ENCODE measurements at places on chromosomes 5 and 9.

DNA sequence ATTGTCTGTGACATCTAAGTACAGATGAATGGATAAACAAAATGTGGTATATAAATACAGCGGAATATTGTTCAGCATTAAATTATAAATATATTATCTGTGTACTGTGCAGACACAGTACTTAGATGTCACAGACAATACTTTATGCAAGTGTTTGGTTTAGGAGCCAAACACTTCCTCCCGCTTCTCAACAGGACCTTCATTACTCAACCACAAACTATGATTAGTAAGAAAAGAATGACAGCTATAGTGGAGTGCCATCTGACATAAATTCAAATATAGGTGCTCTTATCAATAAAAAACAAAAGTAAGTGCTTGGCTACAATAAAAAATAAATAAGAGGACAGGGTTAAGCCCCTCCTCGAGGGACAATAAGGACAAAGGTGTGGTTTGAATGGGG, 38.9 kb upstream of the STX17 start:
- peak; percentile 17 for DNase-seq

DNA sequence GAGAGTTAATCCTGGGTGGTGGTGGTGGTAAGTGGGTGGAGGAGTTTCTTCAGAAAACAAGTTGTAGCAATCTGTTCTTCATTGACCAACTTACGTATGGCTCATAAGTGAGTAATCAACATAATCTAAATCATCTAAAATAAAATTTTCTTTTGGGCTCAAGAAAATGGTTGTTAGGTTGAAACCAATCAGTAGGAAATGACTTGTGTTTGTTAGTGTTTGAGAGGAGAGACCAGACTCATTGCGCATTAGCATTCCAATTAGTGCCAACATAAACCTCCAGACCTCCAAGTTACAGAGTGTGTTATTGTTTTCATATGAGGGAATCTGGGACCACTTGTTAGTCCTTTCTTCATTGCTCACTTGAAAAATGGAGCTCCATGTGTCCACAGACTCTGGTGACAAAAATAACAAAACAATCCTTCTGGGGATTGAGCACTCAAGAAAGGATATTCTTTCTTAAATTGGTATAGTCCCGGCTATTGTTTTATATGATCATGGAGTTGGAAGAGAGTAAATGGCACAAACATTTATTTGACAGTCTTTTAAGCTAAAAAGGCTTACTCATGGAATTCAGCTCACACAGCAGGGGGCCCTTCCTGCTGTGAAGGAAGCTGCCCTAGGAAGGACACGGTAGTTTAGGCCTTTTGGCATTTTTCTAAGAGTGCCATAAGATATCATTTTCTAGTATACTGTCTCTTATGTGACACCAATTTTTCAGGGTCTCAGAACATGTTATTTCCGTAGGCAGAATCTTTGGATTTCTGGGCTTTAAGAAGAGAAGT, 441.1 kb downstream of the EBF1 start:
- DNase-seq = no peak

GRCh38 chr5:113433071-113433470, 1.7 kb downstream of the TSSK1B start:
- no peak for DNase-seq

DNA sequence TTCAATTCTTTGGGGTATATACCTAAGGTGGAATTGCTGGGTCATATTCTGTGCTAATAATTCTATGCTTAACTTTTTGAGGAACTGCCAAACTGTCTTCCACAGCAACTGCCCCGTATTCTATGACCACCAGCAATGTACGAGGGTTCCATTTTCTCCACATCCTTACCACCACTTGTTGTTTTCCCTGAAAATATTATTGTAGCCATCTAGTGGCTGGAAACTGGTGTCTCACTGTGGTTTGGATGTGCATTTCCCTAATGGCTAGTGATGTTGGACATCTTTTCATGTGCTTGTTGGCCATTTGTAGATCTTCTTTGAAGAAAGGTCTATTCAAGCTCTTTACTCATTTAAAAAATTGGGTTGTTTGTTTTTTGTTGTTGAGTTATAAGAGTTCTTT, 30.7 kb downstream of the MSX2 start:
- DNase-seq = no peak

DNA sequence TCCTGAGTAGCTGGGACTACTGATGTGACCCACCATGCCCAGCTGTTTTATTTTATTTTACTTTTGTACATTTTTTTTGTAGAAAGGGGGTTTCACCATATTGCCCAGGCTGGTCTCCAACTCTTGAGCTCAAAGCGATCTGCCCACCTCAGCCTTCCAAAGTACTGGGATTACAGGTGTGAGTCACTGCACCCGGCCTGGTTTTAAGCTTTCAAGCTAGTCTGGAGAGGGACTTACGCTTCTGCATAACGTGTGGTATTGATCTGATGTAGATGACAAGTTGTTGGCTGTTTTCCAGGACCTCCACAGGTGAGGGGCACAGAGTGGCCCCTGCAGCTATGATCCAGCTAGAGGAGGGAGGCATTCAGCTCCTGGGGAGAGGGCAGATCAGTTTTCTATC, 6.8 kb upstream of the CCL21 start:
- DNase-seq = no peak

GRCh38 chr5:16935231-16936149, 598 bp downstream of the MYO10 start:
- peak; percentile 35 for DNase-seq

- DNase-seq = no peak
These were observed 506.6 kb downstream of the BNC2 start for GRCh38 chr9:16363916-16364315.

DNA sequence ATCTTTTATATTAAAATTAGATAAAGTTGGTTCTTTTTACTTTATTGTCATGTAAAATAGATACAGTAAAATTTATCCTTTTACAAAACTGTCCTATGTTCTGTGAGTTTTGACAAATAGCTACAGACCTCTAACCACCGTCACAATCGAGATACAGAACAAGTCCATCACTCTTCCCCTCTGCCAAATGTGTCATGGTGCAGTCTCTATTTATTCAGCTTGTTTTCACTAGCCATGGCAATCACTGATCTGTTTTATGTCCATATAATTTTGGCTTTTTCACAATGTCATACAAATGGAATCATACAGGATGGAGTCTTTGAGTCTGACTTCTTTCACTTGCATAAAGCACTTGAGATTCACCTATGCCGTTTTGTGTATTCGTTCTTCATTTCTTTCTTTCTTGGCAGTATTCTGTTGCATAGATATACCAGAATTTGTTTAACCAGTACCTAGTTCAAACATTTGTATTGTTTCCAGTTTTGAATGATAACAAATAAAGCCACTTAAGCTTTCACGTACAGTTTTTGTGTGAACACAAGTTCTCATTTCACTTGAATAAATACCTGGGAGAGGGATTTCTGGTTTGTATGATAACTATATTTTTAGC, 273.2 kb upstream of the MPDZ start:
- DNase-seq = no peak

DNA sequence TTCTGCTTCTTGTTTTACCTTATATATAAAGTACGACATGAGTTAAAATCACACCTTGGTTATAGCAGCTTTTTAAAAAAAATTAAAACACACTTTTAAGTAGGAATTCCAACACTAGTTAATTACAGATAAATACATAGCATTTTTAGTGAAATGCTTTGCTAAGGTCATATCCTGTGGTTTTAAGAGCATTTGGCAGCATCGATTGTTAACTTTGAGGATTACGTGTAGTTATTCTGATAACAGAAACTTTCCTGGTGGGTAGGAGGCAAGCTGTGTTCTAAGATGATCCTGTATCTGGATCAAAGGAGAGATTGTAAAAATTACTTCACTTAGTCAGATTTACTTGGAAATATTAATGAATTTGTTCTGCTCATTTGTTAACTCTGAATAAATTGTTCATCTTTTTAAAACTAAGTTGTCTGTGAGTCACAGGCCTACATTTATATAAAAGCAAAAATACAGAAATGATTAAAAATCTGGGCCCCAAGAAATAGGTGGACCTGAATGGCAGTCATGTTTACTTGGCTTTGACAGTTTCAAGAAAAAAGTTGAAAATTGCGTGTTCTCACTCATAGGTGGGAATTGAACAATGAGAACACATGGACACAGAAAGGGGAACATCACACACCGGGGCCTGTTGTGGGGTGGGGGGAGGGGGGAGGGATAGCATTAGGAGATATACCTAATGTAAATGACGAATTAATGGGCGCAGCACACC, 58.3 kb downstream of the TRIO start:
- peak; percentile 69 for DNase-seq

GRCh38 chr5:181028032-181028819, 11.8 kb upstream of the BTNL9 start:
- DNase-seq = no peak

GRCh38 chr9:110891760-110892159, 146.5 kb downstream of the LPAR1 start:
- peak; percentile 63 for DNase-seq

DNA sequence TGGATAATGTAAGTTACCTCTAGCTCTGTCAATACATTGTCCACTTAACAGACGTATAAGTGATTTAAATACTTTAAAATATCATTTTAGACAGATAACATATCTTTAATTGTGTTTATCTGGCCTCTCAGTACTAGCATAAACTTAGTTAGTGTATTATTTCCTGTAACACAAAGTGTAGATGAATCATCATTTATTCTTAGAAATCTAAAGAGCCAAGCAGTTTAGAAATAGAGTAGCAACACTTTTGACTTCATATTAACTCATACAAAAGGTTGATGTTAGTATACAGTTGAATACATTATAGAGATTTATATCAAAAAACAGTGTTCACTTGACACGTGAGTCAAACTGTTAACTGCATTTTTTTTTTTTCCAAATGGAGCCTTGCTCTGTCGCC, 18.0 kb downstream of the NCBP1 start:
- peak; percentile 21 for DNase-seq

DNA sequence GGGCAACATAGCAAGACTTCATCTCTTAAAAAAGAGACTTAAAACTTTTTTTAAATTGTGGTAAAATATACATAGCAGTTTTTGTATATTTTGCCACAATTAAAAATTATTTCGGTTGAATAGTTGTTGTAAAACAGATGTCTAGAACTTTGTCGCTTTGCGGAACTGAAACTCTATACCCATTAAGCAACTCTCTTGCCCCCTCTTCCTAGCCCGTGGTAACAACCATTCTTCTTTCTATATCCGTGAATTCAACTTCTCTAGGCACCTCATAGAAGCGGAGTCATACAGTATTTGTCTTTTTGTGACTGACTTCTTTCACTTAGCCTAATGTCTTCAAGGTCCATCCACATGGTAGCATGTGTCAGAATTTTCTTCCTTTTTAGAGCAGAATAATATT, 43.3 kb downstream of the SPARC start:
- no peak for DNase-seq

GRCh38 chr9:38061326-38061977, 7.6 kb downstream of the SHB start:
- no peak for DNase-seq

- DNase-seq = no peak
These were observed 9.5 kb upstream of the BARX1 start for GRCh38 chr9:93964685-93965084.

- DNase-seq = no peak
These were observed 8.5 kb downstream of the LCN9 start for GRCh38 chr9:135671591-135672041.

GRCh38 chr9:119792242-119792641, 423.0 kb upstream of the BRINP1 start:
- DNase-seq = no peak

DNA sequence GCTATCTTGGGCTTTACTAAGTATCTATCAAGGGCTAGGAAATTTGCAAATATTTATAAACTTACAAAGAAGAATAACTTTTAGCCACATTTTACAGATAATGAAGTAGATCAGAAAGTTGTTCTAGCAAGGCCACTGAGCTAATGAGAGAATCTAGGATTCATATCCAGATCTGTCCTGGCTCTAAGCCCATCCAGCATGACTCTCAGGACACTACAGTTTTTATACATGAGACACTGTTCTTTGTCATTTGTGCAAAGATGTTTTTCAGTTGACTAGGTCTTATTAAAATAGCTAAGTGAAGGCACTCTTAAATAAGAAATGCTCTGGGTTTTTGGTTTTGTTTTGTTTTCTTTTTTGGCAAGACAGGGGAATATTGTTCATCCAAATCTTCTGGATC, 273.1 kb downstream of the GABRB2 start:
- DNase-seq = no peak

GRCh38 chr9:93086447-93087224, 9.4 kb upstream of the CARD19 start:
- no peak for DNase-seq

GRCh38 chr9:137269231-137269772, 8.2 kb upstream of the TOR4A start:
- DNase-seq = peak; percentile 27

GRCh38 chr5:97365918-97366317, 182.9 kb upstream of the RIOK2 start:
- no peak for DNase-seq

GRCh38 chr5:159252195-159252594, 10.9 kb upstream of the UBLCP1 start:
- no peak for DNase-seq

DNA sequence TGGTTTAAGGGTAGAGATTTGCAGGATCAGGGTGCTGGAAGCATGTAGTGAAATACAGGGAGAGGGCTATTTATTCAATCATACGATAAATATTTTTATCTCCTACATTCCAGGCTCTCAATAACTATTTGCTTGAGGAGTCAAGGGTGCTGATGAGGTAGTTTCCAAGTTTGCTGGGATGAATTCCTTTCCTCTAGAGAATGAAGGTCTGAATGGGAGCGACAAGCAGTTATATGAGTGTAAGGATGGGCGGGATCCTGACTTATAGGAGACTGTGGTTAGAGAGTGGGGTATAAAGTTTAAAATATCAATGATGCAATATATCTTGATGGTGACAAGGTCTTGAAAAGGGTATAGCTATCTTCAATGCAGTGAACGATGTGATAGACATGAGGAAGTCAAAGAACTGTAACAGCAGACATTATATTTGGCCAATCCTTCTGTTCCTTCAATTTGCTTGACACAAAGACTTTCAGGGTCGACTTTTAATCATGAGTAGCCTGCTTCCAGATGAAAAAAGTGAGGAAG, 201.1 kb upstream of the HAPLN1 start:
- DNase-seq = no peak

DNA sequence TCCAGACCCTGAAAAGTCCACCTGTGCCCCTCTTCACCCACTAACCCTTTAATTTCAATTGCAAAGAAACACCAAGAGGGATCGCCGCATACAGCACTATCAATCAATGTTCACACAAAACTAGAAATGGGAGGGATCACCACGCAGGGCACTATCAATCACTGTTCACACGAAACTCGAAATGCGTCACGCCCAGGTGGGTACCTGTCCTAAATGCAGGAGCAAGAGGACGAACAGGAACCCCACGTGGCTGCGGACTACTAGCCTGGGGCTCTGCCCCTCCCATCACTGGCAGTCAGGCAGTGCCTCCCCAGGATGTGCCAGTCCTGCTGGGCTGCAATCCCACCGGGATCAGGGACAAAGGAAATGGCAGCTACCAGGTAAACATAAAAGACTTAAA, 28.2 kb downstream of the RASGEF1C start:
- DNase-seq = no peak

- no peak for DNase-seq
These were observed 3.1 kb upstream of the RPL37 start for GRCh38 chr5:40838086-40838485.

- DNase-seq = no peak
These were observed 14.9 kb downstream of the ADAMTSL1 start for GRCh38 chr9:18488886-18489285.

Data from HCEC 1CT (cell line).